ENCODE measurements at places on chromosomes 6 and 20.

DNA sequence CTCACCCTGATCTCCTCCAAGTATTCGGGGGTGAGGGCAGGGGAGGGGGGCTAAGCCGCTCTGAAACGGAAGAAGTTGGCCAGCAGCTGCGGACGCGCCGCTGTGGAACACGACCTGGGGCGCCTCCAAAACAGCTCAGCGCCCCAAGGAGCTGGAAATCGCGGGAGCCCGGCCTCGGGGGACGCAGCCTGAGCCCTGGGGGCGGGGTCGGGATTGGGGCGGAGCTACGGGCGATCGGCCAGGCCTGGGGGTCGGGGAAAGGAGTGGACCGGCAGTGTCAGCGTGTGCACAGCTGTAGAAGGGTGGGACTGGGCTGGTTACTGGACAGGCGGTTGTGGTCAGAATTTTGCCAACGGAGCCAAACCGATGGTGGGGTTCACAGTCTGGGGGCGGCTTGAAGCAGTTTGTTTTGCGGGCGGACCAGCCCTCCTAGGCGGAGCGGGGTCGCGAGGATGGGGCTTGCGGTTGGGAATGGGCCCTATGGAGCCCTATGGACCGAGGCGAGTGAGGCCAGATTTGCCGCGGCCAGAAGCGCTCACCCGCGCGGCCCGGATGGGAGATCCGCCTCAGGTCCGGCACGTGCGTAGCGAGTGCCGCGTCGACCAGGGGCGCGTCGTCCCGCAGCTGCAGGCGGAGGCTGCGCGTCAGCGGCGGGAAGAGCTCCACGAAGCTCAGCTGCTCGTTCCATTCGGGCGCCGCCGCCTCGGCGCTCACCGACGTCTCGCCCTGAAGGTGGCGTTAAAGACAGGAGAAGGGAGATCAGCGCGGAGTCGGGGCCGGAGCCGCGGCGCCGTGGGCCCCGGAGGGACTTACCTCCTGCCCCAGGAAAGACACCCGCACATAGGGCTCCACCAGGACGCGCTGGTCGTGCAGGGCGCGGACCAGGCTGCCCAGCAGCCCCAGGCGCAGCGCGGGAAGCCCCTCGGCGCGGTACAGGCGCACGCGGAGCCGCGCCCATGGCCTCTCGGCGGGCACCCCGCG is 14.3 kb upstream of the SPAG4 start:
- DNase-seq = no peak

DNA sequence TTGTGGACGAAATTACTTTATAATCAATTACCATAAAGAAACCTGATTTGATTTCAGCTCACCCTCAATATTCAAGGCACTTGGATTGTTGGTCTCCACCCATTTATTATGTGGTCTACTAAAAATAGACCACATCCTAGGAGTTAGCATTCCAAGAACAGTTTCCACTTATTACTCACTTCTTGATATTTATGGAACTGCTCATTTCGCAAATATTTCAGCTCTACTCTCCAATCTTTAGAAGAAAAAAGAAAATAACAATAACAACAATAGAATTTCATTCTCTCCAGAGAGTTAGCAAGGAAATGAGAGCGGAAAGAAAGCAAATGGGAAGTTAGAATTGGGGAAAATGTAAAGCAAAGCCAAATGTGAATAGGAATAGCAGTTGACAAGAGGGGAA is 26.2 kb upstream of the HDAC2 start:
- DNase-seq = no peak

DNA sequence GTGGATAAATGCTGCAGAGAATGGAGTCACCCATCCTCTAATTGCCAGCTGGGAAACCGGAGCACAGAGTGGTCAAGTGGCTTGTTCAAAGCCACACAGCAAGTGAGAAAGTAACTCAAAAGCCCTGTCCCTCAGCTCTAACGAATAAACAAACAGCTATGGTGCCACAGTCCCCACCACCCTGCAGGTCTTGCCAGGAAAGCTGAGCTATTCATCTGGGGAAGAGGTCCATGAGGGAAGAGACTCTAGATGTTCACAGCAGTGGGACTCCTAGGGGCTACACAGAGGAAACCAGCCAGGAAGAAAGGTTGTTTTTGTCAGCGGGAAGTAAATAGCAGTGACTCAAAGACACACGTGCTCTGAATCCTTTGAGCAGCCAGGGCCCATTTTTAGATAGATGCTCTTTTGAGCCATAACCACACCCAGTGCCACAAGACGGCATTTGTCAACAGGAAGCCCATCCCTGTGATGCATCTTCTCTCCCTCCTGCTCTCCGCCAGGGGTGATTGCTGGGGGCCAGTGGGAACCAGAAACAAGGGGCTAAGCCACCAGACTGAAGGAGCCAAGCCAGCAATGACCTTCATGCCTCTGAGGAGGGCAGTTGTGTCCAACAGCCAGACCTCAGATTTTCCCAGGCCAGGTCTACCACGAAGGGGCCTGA is 32.4 kb upstream of the TCP11 start:
- no peak for DNase-seq

DNA sequence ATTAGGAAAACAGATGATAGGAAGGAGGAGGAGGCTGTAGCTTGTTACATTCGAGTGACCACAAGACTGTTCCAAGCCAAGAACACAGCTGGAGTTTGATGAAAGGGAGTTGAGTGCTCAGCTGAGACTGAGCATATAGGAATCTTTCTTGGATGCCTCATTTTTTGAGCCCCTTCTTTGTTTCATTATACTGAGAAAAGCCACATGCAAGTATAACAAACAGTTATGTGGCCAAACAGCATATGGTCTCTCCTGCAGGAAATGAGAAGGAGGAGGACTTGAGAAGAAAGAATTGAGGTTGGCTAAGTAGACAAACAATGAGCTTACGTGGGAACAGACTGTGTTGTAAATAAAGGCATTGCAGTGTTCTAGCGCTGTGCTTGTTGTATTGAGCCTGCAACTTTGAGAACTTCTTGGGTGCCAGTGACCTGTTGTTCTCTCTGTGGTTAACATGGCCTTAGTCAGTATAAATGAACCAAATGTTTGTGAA is 78.3 kb downstream of the AKAP7 start:
- DNase-seq = no peak

GRCh38 chr6:137666202-137666774 is 172.1 kb upstream of the OLIG3 start:
- DNase-seq = no peak
